Activated naive CD4-positive, alpha-beta T cell treated with anti-CD3 and anti-CD28 coated beads for 36 hours (primary cell): ENCODE measurements at places on chromosomes 6 and 20.

DNA sequence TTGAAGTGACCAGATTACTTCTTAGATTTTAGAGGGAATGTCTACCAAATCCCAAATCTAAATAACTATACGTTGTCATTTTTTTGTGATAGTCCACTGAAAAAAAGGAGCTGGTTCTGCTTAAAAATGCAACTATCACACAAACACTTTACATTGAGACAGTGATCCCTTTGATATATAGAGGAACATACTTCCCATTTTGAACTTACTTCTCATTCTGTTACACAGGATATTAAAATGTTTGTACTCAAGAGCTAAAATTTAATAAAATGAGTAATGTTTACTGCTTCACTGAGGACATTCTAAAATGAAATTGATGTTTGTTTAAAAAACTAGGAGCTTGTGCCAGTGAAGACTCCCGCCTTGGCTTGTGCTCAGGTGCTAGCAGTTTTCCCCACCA is 174.1 kb downstream of the CARMIL1 start:
- DNase-seq: no peak

- no peak for DNase-seq
Measured at GRCh38 chr6:14763139-14763538, 482.7 kb upstream of the JARID2 start.

DNA sequence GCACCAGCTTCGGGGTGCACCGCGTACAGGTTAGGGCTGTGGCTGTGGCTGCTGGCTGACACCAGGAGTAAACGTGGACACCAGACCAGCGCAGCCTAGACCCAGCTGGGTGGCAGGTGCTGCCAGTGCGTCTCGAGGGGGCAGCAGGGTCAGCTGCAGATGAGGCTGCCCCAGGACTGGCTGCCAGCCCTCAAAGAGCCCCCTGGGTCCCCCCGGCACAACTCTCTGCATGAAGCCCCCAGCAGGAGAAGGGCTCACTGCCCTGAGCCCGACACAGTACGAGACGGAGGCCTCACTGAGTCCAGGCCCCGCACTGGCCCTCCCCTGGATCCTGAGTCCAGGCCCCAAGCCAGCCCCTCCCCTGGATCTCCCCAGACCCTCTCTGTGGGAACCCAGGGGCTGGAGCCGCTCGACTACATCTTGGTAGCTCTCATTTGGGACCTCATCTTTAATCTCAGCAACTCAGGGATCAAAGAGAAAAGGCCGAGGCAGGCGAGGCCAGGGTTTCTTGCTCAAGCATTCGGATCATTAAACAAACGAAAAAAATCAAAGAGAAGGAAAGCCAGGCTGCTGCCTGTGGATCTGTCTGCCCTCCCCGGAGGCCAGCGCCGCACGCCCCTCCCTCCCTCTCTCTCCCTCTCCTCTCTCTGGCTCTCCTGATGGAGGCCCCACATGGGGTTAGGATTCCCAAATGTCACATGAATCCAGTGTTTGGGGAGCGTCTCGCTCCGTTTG is 7.0 kb upstream of the NKAIN4 start:
- no peak for DNase-seq

DNA sequence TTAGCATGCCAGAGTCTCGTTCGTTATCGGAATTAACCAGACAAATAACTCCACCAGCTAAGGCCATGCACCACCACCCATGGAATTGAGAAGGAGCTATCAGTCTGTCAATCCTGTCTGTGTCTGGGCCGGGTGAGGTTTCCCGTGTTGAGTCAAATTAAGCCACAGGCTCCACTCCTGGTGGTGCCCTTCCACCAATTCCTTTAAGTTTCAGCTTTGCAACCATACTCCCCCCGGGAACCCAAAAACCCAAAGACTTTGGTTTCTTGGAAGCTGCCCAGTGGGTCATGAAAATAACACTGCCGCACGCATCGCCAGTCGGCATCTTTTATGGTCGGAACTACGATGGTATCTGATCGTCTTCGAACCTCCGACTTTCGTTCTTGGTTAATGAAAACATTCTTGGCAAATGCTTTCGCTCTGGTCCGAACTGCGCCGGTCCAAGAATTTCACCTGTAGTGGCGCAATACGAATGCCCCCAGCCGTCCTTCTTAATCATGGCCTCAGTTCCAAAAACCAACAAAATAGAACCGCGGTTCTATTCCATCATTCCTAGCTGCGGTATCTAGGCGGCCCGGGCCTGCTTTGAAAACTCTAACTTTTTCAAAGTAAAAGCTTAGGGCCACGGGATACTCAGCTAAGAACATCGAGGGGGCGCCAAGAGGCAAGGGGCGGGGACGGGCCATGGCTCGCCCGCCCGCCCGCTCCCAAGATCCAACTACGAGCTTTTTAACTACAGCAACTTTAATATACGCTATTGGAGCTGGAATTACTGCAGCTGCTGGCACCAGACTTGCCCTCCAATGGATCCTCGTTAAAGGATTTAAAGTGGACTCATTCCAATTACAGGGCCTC is 1958.5 kb upstream of the DEFB115 start:
- DNase-seq: no peak

DNA sequence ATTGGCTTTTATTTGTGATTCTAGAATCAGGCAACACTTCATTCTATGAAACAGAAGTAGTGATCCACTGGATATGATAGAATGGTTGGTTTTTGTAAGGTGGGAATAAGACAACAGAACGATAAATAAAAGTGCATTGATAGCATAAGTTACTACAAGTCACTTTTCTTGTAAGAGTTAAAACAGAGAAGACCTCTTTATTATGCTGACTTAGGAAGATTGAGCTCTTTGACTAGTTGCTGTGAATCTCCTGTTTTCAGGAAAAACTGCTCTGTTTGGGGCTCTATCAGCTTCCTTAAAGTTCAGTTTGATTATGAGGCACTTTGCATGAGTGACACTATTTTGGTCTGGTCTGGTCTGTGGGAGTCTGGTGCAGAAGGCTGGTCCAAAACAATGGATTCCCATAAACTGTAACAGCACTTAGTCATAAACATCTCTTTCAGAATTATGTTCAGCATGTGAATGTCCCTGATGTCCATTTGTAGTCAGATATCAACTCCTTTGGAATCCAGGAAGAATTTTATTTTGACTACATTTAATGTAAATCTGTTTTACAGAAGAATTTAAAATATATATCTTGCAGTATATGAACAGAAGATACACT is 35.0 kb upstream of the DSE start:
- no peak for DNase-seq

DNA sequence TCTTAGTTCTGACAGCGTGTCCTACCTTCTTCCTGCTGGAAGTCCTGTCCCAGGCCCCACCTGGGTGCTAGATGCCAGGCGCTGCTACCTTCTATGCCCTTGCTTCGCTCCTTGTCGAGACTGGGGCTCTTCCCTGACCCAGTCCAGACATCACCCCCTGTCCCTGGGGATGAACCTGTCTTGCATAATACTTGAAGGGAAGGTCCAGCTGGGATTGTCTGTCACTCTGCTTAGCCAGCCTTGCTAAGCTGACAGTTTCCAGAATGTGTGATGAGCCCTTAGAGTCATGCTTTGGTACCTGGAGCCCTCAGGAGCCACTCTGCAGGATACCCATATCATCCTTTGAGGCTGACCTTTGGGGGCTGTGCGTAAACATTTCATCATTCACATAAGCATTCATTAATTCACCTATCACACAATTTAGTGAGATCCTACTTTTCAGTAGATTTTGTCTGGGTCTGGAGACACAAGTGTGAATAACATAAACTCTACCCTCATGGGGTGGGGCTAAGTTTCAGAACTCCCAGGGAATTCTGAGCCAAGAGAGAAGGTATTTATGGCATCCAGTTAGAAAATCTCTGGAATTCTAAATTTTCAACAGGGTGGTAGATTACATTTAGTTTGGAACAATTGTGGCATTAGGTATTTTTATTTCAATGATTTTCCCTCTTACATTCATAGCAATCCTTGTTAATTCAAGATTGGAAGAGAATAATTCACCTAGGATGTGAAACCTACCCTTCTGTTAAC is 151.1 kb upstream of the HDAC2 start:
- no peak for DNase-seq

GRCh38 chr20:61430228-61430624 is 178.2 kb downstream of the CDH4 start:
- DNase-seq: no peak

DNA sequence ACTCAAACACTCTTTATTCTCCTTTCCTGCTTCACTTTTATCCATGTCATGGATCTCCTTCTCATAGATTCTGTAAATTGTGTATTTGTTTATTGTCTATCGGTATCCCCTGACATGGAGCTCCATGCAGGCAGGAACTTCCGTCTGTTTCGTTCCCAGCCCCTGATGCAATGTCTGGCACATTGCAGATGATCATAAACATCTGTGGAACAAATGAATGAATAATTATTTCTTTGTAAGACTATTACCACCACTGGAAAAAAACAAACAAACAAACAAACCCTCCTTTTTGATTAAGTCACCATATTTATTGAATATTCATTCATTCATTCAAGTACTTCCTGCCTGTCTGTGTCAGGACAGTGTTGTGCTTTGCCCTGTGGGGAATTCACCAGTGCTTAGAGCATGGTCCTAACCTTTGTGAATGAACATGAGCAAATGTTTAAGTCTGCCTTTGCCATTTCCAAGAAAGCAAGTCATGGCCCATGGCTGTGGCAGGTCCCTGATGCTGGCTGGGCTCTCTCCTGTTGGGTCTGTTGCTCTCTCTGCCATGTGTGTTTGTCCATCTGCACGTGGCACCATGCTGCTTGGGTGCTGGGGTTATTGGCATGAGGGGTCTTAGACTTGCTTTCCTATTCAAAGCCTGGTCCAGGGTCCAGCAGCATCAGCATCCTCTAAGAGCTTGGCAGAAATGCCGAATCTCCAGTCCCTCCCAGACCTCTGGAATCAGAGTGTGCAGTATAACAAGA is 47.5 kb upstream of the NAA20 start:
- no peak for DNase-seq

- no peak for DNase-seq
Measured at GRCh38 chr20:50788045-50788991, 6.5 kb upstream of the BCAS4 start.
